ENCODE measurements at places on chromosomes 3 and 15.

DNA sequence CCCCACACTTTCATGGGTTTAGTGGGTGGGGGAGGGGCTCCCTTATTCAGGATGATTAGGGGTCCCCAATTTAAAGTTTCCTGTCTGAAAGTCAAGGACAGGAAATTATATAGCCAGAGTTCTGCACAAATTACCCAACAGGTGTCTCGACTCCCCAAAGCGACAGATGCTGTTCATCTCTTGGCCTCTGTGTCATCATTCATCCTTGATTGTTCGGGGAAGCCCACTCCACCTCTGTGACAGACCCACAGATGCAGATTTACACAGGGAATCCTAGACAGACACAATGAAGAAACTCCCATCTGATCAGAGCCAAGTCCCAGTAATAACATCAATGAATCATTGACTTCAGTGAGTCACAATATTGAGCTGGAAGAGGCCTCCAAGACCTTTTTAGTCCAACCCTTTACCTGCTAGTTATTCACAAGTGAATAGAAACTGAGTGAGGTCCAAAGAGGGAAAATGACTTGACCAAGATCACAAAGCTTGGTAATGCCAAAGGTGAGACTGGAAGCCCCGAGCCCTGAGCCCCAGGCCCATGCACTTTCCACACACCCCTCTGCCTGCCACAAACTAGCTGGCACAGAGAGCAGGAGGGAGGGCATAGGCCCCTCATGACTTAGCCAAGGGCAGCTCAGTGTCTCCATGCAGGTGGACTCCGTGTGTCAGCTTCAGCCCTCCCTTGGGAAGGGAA, 7.9 kb upstream of the SRP14 start:
- DNase-seq: no peak

DNA sequence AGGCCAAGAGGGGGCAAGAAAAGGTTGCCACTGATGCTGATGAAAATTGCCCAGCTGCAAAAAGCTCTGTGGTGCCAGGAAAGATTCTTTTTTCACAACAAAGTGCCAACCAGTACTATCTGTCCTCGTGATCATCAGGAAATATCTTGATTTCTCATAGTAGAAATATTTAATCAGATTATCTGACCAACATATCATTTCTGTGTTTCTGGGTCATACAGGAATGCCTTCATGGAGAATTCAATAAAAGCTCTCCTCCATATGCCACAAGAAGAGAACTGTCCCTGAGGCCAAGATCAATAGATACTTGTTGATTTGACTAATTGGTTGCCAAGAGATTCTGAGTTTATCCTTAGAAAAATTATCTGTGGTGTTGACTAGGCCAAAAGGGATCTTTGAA, 63.5 kb downstream of the FSIP1 start:
- DNase-seq: no peak

DNA sequence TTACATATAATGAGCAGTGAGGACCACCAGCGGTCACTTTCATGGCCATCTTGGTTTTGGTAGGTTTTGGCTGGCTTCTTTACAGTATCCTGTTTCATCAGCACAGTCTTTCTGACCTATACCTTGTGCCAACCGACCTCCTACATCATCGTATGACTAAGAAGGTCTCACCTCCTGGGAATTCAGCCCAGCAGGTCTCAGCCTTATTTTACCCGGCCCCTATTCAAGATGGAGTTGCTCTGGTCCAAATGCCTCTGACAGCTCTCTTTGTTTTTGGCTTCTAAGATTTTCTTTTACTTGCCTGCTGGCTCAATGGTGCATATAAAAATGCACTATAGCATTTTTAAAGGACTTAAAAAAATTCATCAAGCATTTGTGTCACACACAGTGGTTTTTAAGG, 3.2 kb upstream of the MME start:
- DNase-seq: no peak

DNA sequence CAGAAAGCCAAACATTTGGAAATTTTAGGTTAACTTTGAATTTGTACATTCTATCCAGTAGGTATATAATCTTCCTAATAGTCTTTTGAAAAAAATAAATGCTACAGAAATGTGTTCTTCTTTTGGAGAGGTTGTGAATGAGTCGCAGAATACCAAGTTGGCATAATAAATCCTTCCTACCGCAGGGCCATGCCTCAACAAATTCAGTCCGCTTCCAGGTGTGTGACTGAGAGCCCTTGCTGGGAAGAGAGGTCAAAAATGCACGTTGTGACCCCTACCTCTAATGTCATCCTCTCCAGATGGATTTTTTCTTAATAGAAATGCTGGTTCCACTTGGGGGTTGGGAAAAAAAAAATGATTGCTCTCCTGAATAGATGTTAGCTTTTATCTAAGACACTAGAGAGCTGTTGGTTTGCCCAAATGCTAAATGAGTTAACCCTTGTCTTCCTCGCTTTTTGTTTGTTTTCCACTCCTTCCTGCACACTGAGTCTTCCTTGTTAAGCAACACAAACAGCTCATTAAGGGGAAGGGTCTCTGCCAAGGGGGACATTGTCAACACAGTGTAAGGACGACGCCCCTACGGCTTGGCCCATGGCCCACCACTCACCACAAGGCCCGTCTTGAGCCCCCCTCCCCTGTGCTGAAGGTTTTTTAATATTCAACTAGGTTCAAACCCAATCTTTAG, 33.9 kb downstream of the RLBP1 start:
- DNase-seq: no peak
